ENCODE measurements at places on chromosomes 16 and 17.
A peak's percentile ranks its signal among the peaks of the same experiment; 100 is the strongest.

DNA sequence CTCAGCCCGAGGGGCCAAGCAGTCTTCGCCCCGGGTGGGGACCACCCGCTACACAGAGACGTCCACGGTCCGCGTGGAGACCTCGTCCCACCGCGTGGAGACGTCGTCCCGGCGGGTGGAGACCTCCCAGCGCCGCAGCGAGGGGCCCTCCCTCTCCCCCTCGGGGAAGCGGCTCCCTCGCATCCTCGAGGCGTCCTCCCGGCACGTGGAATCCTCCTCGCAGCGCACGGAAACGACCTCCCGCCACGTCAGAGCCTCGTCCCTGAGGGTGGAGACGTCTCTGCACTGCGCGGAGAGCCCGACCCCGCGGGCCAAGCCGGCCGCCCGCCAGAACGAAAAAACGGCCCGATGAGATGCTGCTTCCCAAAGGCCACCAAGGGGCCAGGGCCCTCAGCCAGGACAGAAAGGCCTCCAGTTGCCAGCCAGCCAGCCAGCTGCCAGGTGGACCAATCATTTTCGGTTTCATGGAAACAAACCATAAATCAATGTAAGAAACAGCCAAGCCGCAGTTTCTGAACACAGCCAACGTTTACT is 424 bp downstream of the C17orf100 start:
- DNase-seq, result no peak

DNA sequence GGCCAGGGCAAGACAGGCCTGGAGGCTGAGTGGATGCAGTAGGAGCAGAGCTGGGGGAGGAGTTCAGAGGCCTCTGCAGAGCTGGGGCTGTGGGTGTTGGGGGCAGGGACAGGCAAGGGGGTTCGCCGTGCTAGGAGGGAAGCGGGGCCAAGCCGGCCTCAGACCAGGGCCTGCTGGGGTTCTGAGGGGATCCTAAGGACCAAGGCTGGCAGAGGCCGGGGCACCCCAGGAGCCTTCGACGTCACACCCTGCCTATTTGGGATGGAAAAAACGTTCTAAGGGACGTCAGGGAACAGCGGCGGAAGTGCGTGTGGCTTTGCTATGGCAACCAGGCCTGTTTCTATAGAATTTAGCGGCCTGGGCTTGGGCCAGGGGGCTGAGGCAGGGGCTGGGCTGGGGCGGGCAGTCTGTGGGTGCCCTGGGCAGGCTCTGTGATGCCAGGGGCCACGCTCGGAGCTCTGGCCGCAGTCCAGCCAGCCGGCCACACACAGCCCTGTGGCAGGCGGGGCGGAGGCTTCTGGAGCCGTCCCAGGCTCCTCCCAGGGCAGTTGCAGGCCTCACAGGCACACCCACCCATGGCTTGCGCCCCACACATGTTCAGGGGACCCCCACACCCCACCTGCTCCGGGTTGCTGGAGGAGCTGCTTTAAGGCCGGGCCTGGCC is 3.7 kb downstream of the TRAF7 start:
- no peak for DNase-seq

GRCh38 chr17:9937241-9937761 is 32.2 kb upstream of the RCVRN start:
- no peak for DNase-seq

DNA sequence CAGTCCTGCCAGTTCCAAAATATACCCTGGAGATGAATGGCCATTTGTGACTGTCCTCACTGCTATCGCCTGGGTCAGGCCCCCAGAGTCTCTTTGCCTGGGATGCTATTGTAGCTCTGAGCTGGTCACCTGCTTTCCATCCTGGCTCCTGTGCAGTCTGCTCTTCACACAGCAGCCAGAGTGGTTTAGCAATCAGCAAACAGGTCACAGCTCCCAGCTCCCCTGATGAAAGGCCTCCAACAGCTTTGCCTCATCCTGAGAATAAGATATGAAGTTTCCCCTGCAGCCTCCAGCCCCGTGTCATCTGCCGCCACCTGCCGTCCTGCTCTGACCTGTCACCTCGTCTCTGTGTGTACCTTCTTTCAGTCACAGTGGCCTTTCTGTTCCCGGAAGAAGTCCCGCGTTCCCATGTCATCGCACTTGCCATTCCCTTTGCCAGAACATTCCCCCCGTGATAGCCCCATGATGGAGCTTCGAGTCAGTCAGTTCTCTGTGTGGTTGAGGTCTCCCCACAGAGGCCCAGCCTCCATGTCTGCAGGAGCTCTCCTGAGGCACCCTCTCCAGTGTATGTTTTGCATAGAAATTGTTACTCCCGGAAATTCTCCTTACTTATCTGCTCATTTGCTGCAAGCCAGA is 281.5 kb downstream of the SNX29 start:
- DNase-seq, result no peak

DNA sequence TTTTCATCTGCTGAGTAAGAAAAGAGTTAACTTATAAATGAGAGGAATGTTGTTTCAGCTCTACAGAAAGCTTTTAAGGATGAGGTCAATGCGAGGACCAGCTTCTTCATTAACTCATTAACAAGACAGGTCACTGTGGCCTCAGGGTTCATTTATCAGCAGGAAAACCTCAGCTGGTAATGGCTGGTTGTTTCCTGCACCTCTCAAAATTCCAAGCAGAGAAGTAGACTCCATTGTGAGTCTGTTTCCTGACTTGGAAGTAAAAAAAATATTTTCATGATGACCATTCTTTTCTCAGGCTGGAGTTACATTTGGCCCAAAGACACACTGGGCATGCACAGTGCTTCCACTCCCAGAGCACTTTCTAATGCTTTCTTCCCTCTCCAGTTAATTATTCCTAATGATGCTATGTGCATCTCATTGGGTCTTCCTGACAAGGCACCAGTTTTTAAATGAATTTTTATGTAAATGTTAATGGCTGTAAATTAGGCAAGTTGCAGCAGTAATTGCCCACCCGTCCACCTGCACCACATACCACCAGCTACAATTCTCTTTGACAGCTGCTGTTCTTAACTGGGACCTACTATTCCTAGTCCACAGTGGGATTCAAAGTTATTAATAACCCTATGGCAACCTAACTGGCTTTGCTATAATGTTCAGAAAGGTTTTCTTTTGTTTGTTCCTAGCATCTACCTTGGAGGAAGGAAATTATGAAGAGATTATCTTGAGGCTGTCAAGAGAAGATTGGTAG is 89.5 kb upstream of the BCAR1 start:
- DNase-seq, result no peak

GRCh38 chr17:10013365-10014112 is 108.5 kb upstream of the RCVRN start:
- DNase-seq, result no peak

DNA sequence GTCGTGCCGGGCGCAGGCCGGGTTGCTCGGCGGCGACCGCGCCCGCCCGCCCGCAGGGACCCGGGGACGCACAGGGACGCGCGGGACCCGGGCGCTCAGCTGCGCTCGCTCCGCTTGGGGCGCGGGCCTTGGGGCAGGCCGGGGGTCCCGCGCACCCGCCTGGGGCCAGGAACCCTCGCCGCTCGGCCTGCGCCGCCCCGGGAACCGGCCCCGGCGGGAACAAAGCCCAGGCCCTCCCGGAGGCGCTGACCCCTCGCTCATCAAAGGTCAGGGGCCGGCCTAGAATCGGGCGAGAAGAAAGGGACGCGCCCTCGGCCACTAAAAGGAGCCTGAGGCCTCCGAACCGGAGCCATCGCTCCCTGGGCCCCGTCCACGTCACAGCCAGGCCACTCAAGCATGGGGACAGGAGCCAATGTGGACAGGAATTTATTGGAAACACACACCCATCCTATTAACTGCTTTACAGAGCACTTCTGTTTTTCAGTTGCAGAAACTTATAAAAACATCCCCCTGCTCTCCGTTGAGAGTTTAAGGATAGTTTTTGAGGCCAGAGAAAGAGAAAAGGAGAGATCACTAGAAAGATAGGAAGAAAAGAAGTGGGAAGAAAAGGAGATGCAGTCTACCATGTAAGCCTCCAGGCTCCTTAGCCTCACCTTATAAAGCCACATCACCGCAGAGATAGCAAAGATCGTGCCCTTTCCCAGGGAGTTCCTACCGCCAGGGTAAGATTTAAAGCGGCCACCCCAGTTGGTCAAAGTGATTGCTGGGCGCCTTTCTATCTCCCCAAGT is 558 bp upstream of the ZFHX3 start:
- no peak for DNase-seq

- peak; percentile 7 for DNase-seq
These were observed 732 bp downstream of the TNRC6A start for GRCh38 chr16:24729951-24730815.

GRCh38 chr17:57099165-57099564 is 14.1 kb downstream of the AKAP1 start:
- DNase-seq, result no peak

DNA sequence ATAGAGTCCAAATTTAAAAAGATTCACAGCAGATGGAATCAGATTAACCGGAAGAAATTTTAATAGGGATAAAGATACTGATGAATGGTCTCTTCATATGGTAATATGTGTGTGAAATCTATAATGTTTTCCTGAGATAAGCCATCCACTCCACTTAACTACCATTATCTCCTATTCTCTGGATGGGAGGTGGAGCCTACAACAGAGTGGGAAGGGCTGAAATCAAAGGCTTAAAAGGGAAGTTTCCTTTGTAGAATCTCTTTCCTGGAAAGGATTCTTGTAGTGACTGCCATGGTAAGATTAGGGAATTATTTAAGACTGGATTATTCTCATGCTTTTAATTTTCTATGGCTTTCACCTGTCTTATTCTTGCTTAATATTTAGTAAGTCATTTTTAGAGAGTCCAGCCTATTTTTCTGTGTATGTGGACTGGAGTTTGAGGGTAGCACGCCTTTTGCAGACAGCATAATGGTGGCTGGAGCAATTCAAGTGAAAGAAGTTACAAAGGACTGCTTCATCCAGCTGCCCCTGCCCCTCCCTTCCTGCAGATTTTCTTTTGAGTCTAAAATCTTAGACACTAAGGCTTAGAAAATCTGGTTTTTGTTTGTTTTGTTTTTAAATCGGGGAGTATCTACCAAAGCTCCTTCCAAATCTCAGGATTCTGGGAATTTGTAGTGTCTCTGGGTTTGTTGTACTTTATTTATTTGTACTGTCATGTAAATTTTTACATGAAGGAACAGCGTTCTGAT is 26.5 kb downstream of the KAT7 start:
- no peak for DNase-seq

- no peak for DNase-seq
These were observed 3.3 kb downstream of the GRN start for GRCh38 chr17:44348234-44348987.

DNA sequence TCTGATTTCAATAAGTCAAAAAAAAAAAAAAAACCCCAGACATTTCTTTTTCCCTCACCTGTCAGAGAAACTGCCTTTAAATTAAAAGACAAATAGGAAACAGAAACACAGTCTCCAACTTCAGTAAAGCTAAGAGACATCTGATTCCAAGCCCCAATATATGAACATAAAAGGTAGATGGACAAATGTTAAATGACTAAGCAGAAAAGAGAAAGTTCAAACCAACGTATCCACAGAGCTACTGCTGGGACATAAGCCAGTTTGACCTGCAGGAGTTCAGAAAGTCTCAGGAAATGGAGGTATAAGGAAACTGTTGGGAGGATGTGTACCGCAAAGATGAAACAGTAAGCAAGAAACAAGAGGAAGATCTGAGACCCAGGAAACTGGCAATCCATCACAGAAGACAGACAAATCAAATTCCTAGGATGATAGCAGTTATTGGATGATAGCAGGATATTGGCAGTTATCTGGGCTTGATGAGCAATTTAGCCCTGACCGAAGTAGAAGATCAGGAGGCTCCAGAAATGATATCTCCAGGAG is 135.0 kb downstream of the BRIP1 start:
- no peak for DNase-seq

- peak; percentile 37 for DNase-seq
These were observed 504 bp downstream of the MAZ start for GRCh38 chr16:29806641-29807425.

- no peak for DNase-seq
These were observed 542 bp downstream of the ZNF764 start for GRCh38 chr16:30557707-30557956.

DNA sequence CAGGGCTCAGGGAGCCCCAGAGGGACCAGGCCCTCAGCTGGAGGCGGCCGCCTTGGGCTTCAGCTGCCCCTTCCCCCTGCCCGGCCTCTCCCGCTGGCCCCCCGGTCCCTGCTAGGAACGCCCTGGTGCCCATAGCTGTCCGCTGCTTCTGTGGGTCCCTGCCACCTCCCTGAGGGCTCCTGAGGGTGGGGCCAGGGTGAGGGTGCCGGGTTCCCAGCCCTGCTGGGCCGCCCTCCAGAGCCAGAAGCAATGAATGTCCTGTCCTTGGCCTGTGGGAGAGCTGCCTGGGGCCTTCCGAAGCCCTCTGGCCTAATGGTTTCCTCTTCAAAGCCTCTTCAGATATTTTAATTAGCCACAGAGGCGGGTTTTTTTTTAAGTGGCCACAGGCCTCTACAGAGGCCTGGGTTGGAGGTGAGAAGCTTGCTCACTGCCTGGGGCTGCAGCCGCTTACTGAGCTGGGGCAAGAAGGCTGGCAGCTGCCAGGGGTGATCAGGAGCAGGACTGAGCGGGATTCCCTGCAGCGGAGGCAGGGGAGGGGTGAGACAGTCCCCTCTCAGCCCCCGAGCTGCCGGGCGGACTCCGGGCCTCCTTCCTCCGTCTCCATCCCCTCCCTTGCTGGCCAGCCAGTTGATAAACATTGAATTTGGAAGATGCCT is 9.9 kb downstream of the CENPX start:
- no peak for DNase-seq

- DNase-seq, result no peak
These were observed 42.8 kb upstream of the GSE1 start for GRCh38 chr16:85570213-85570734.

DNA sequence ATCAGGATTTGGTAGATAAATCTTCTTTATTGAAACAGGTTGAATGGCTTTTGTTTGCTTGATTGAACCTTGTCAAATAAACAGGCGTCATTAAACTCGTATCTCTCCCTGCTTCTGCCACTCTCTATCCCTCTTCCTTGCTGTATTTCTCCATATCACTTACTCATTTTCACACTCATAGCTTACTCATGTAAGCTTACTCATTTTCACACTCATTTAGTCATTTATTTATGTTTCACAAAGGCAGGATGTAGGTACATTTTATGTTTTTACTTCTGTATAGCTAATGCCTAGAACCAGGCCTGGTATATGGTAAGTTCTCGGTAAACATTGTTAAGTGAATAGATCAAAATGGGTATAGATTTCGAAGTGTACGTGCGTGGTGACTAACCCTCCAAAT is 450.0 kb downstream of the PMP22 start:
- no peak for DNase-seq

DNA sequence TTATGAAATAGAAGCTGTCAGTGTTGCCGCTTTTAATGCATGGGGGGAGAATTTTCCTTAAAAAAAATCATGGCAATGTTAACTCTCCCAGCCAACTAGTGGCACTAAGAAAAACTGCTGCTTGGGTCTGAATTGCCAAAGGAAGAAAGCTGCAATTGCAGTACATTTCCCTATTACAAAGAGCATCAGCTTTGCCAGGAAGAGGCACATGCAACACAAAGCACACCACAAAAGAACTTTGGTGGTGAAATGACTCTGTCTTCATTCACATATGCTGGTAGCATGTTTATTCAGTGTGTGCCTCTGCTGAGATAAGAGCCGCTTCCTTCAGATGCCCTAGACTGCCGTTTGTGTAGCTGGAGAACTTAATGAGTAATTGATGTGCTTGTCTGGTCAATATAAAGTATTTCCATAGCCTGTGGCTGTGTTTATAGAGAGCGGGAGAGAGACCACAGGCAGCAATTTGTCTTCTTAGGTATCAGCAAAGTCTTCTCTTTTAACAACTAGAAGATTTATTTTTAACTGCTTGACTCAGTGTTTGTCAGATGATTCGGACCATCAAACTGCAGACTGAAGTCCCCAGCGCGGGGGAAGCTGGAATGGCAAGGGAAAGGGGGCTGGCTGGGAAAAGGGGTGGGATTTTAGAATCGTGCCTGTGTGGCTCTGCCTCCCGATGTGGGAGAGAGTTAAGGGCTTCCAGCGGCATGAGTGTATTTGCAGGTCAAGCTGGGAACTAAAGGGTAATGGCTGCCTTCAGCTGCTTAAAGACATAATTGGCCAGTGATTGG is 115.1 kb downstream of the MRTFB start:
- DNase-seq, result no peak

Measured in T-helper 22 cell (primary cell).